Right renal pelvis (tissue), 4 donors: ENCODE measurements at places on chromosomes 12 and 14. TPM values are rescaled to one million over a fixed set of nuclear protein-coding genes. Genes with fewer than 3 reads are reported as not detected.

- no peak for DNase-seq
Observed at GRCh38 chr12:4003576-4003975, 130.4 kb upstream of the PARP11 start.

- DNase-seq, result no peak
Observed at GRCh38 chr14:75170772-75171171, 5.6 kb downstream of the TMED10 start.

Gene GPR84
- polyA plus RNA-seq, result not detected

Gene RIC8B
- polyA plus RNA-seq, result 31.1 TPM

DNA sequence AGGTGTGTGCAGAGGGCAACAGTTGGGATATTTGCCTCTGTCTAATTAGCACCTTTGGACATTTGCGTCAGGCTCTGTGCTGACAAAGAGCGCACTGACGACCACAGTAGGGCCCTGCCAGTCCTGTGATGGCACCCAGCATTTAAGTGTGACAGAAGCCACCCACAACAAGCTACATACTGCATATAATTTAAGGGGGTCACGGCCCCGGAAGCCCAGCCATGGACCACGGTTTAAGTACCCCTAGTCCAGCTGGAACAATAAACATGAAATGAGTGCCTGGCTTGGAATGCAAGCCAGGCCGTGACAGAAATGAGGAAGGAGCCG is 16.8 kb upstream of the DYNC1H1 start:
- no peak for DNase-seq

DNA sequence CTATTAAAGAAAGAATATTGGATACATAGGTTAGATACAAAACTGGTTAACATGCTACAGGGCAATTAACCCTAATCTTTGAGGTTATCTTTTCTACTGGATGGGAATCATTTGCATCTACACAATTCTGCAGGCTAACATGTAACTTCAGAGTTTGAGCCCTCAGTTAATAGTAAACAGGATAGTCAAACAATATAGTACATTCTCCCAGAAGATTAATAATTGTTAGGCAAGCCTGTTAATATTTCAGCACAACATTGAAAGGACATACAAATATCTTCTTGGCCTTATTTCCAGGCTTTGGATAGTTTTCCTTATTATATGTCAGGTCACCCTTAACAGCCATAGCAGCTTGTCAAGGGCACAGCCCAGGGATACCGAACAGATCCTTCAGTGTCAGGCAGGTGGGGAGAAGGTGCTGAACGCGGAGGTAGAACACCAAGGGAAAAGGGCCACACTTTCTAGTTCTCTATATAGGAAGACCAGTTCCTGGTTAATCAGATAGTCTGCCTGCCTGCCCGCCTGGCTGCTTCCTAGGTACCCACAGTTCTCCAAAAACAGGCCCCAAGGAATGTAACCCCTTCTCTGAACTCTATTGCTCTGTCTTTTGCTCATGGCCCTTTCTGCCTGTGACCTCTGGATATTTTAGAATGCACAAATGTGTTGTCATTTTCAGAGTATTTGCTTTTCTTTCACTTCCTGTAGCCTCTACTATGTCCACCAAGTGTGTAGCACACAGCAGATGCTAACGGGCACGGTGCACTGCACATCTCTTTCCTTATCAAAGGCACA is 256.0 kb downstream of the PCNX1 start:
- DNase-seq, result no peak

DNA sequence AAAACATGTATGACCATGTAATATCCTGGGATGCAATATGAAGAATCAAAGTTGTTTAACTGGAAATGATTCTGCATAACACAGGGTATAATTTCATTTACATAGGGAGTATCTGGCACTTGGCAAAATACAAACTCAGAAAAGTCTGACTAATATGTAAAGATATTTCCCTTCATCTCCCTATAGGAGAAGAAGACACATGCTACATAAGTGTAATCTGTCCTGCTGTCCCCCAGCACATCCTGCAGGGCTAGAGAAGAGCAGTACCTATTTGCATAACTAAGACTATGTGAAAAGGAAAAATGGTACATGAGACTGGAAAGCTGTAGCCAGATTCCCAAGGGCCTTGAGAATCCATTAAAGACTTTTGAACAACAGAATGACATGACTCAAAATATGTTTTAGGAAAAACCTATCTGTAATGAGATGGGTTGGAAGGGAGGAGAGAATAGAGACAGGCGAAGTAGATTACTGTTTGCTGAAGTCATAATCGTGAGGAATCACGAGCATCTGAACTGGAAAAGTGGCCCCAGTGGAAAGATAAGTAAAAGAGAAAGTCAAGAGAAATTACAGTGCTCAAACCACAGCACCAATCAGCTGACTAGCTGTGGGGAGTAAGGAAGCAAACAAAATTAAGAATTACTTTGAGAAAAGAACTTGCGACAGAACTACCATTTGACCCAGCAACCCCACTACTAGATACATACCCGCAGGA is 155.1 kb upstream of the HMGA2 start:
- no peak for DNase-seq

DNA sequence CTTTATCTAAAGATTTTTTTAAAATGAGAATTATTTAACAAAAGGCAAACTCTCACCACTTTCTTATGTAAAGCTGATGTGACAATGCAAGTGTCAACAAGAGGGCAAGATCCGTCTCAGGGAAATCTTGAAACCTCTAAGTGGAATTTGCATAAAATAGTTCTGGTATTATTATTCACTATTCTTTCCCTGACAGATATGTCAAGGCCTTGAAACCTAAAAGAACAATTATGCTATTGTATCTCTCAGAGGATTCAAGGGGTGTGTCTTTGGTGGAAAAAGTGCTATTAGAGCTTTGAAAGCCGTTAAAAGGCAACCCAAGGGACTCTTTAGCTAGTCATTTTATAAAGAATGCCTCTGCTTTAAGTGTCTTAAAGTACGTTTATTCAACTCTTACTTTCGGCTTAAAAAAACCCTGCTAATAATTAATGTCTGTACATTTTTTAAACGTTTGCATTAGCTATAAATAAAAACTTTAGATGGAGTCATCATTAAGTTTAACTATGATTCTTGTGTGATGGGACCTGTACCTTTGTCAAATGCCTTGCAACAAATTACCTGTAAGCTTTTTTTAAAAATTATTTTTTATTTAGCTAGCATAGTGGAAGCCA is 585.5 kb downstream of the VRK1 start:
- DNase-seq, result no peak

DNA sequence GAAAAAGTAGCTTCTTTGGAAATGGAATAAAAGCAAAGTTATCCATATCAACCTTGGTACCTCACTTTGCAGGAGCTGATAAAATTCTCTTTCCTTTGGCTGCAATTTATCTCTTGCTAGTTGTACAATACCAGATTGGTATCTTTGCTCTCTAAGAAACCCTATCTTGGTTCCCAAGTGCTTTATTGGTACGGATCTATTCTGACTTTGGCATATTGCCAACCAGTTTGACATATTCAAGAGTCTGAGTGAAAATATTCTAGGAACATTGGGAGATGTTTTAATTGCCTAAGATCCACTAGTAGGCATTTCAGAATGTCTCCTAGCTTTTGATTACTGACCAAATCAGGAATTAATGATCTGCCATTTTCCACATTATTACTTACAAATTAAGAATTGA is 167.2 kb upstream of the ATP2B1 start:
- no peak for DNase-seq

Gene RND1
- polyA plus RNA-seq, result 4.2 TPM

- no peak for DNase-seq
Observed at GRCh38 chr12:104888481-104888880, 69.6 kb downstream of the SLC41A2 start.

Gene B3GNT4
- 3.6 TPM for polyA plus RNA-seq
